ENCODE measurements at places on chromosomes 16 and 17.
A peak's percentile ranks its signal among the peaks of the same experiment; 100 is the strongest.

GRCh38 chr17:7132511-7133094, 18.0 kb upstream of the ASGR2 start:
- H3K36me3 ChIP-seq = no peaks in the 10 kb centered on the region
- H3K4me3 ChIP-seq = peak overlapping the region; percentile 4
- peaks cover 8% of the 10 kb centered on the region for H3K4me1 ChIP-seq
- peaks cover 4% of the 10 kb centered on the region for H3K27me3 ChIP-seq

GRCh38 chr16:56773532-56773931, 43.6 kb downstream of the NUP93 start:
- H3K4me3 ChIP-seq = no peak overlapping the region
- H3K36me3 ChIP-seq = no peaks in the 10 kb centered on the region
- H3K4me1 ChIP-seq = peaks cover 34% of the 10 kb centered on the region
- DNase-seq = no peak

DNA sequence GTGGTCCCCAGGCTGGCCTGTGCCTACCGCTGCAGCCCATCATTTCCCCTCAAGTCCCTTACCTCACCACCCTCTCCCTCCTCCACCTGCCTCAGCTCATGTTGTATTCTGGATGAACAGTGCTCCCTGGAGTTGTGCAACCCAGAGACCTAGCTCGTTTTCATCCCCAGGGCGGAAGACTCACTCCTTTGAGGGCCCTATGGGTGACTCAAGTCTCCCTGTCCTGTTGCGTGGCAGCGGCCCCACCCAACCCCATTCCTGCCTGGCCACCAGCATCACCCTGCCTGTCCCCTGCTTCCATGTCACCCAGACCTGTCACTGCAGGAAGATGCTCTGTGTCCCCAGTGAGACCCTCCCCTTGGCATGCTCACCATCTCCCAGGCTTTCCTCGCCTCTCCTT, 3.3 kb downstream of the ALOX12B start:
- peaks cover 2% of the 10 kb centered on the region for H3K36me3 ChIP-seq
- no peak overlapping the region for H3K4me3 ChIP-seq
- peaks cover 28% of the 10 kb centered on the region for H3K27me3 ChIP-seq
- DNase-seq = no peak
- peaks cover 4% of the 10 kb centered on the region for H3K4me1 ChIP-seq

DNA sequence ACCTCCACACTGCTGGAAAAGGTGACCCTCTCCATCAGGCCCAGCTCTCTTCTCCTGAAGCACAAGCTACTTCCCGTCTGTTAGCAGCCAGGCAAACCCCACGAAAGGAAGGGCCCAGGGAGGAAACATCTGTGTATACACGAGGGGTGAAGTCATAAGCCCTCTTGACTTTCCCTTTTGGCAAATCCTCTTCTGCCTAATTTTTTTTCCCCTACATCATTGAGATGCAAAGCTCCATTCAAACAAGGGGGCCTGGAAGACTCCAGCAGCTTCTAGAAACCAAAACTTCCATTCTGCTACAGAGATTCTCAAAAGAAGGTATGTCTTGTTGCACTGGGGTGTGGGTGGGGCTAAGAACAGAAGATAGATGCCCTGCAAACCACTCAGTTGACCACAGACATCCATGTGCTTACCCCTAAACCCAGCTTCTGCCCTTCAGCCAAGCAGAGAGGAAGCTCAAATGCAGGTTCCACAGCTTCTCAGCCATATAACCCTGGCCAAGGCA, 145.6 kb upstream of the RCVRN start:
- H3K36me3 ChIP-seq = peaks cover 12% of the 10 kb centered on the region
- H3K27me3 ChIP-seq = no peaks in the 10 kb centered on the region
- no peak for DNase-seq
- peak overlapping the region; percentile 82 for H3K27ac ChIP-seq
- H3K4me1 ChIP-seq = peaks cover 50% of the 10 kb centered on the region
- peak overlapping the region; percentile 49 for H3K4me3 ChIP-seq

- H3K27me3 ChIP-seq = no peaks in the 10 kb centered on the region
- peaks cover 3% of the 10 kb centered on the region for H3K36me3 ChIP-seq
- no peak for DNase-seq
- H3K4me1 ChIP-seq = peaks cover 18% of the 10 kb centered on the region
Observed at GRCh38 chr16:68452176-68452575, 3.9 kb upstream of the SMPD3 start.

DNA sequence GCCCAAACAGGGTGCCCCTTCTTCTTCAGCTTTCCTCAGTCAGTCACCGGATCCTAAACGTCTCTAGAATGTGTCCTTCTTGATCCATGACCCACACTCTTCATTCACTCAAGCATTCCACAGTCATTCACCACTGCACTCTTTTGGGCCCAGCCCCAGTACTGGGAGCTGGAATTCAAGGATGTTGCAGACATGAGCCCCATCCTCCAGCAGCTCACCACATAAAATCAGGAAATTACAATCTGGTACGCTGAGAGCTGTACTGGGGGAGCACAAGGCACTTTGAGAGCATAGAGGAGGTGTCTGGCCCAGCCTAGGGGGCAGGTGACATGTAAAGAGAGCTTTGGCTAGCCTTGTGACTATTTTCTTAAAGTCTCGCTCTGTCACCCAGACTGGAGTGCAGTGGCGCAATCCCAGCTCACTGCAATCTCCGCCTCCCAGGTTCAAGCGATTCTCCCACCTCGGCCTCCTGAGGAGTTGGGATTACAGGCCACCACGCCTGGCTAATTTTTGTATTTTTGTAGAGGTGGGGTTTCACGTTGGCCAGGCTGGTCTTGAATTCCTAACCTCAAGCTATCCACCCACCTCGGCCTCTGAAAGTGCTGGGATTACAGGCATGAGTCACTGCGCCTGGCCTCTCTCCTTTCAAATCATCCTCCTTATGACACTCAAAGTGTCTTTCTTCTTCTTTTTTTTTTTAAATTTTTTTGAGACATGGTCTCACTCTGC, 18.7 kb downstream of the CES4A start:
- H3K27ac ChIP-seq = no peak overlapping the region
- no peak overlapping the region for H3K4me3 ChIP-seq
- H3K4me1 ChIP-seq = peaks cover 4% of the 10 kb centered on the region
- peaks cover 9% of the 10 kb centered on the region for H3K36me3 ChIP-seq
- DNase-seq = no peak
